GM12891 (cell line): ENCODE measurements at places on chromosomes 2 and 18.

GRCh38 chr2:9990736-9991135, 39.2 kb downstream of the GRHL1 start:
- DNase-seq, result no peak

DNA sequence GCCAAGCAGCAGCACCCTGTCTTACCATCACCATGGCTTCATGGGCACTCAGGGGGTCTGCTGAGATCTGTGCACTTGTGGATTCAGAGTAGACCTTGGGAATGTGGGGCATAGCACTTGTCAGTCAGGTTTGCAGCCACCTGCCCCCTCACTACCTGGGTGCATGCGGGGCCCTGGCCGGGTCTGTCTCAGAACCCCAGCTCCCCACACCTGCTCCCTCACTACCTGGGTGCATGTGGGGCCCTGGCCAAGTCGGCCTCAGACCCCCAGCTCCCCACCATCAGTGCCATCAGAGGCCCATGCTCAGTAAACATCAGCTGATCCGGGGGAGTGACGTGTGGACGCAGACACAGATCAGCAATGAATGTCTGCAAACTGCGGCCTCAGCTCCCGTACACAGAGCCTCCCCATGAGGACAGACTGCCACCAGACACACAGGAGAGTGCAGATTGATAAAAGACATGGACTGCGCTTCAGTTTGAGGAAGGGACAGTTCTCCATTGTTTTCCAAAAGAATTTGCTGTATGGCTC, 205.1 kb downstream of the GLI2 start:
- DNase-seq, result no peak

DNA sequence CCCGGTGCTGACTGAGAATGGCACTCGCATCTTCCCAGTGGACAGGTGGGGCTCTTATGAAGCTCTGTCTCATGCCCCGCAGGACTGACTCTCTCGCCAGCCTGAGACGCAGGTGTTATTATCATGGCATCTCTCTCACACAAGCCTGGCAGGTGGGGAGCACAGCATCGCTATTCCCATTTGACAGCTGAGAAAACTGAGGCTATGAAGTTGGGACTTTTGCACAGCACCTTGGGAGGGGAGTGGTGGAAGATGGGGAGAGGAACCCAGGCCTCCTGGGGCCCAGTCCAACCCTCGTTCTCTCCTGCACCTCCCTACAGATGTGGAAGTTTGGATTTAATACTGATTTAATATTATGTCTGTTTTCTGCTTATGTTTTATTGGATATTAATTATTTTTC, 9.0 kb upstream of the NTSR2 start:
- DNase-seq, result no peak

GRCh38 chr2:68031542-68032160, 31.2 kb downstream of the C1D start:
- DNase-seq, result no peak

DNA sequence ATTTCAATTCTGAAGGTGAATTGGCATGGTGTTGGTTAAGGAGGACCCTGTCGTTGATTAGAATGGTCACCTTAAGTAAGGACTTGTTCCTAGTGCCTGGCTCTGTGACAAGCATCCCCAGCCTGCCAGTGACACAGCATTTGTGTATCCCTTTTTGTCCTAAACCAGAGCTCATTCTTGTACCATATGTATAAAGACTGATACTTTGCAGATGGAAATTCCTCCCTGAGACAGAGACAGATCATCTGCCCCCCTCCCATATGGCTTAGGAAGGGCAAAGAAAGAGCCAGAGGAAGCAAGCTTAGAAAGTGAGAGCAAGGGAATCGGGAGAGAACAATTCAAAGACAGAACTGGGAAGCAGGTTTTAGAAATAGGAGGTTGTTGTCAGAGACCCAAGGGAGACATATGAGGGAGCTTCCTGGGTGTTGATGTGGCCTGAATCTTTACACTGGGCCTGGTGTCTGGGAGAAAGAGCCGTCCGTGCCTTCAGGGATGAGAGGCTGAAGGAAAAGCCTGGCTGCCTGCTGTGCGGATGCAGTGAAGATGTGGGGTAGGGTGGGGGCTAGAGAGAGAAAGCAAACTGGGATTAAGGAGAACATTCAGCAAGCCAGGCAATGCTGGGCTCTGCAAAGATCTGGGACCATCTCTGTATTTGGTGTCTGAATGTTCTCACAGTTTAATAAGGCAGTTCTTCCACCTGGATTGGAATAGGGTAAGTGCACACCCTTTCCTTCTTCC, 13.2 kb upstream of the CHRNA1 start:
- DNase-seq, result no peak

- DNase-seq, result no peak
Observed at GRCh38 chr2:115299199-115299598, 856.8 kb downstream of the DPP10 start.

GRCh38 chr18:9735238-9735637, 27.1 kb downstream of the RAB31 start:
- DNase-seq, result no peak

- peak; percentile 16 for DNase-seq
Observed at GRCh38 chr2:205646680-205647079, 35.6 kb upstream of the NRP2 start.

DNA sequence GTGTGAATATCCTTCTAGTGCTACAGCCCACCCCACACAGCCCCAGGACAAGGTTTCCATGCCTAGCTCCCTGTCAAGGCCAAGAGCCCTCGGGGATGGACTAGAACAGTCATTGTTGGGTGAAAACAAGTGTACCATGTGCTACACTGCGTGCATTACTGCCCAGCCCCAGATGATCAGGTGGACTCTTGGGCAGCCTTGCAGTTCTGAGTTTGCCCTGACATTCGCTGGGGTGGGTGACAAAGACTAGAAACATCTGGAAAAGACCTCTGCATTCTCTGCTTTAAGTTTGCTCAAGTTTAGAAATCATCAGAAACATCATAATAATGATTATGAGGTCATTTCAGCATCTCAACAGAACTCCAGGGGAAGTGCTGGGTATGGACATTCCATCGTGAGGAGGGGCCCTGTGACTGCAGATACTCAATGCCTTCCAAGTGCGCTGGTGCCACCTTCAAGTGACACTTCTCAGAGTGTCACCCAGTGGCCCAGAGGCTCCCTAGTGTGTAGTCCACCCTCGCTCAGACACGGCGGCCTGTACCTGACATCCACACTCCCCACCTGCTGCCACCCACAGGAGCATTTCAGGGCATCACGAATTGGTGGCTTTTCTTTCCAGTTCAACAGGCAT, 5.3 kb upstream of the PXDN start:
- DNase-seq, result no peak

- no peak for DNase-seq
Observed at GRCh38 chr2:100207411-100207885, 65.1 kb upstream of the AFF3 start.

- DNase-seq, result no peak
Observed at GRCh38 chr2:239292531-239292930, 108.3 kb downstream of the HDAC4 start.
